ENCODE measurements at places on chromosomes 5 and 9.

DNA sequence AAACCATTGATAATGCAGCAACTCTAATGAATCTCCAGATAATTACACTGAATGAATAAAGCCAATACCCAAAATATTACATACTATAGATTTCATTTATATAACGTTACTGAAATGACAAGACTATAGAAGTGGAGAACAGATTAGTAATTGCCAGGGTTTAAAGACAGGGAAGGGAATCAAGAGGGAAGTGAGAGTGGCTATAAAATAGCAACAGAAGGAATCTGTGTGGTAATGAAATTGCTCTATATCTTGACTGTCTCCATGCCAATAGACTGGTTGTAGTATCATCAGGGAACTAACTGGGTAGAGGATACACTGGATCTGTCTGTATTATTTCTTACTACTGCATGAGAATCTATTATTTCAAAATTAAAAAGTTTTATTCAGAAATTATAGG lies 396.5 kb upstream of the RPS23 start:
- no peak for DNase-seq

DNA sequence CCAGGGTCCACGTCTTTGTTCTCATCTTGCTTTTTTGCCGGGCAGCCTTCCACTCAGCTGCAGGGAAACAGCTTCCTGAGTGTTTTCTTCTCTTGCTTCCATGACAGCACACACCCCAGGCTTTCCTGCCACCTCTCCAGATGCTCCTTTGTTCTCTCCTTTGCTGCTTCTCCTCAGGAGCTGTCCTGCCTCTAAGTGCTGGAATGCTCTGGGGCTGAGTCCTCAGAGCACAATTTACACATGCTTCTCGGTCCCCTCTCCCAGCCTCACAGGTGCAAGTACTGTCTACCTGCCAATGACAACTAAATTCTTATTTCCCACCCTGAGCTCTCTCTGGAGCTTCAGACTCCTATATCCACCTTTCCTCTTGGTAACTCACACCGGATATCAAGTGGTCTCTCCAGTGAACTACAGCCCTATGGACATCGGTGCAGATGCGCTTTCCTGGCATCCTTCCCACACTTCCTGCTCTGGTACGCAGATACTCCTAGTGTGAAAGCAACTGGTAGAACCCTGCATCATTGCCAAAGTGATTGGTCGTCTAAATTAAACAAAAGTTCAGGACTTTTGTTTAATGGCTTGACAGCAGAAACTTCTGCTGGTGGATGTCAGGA lies 13.4 kb upstream of the ACSL6 start:
- no peak for DNase-seq

- no peak for DNase-seq
Observed at GRCh38 chr5:38807570-38808483, 38.0 kb upstream of the OSMR start.

GRCh38 chr5:180820788-180821321 lies 18.2 kb upstream of the MGAT1 start:
- DNase-seq = no peak

GRCh38 chr9:14434158-14434504 lies 120.2 kb upstream of the NFIB start:
- no peak for DNase-seq

GRCh38 chr5:158170534-158170933 lies 311.6 kb upstream of the CLINT1 start:
- DNase-seq = no peak

DNA sequence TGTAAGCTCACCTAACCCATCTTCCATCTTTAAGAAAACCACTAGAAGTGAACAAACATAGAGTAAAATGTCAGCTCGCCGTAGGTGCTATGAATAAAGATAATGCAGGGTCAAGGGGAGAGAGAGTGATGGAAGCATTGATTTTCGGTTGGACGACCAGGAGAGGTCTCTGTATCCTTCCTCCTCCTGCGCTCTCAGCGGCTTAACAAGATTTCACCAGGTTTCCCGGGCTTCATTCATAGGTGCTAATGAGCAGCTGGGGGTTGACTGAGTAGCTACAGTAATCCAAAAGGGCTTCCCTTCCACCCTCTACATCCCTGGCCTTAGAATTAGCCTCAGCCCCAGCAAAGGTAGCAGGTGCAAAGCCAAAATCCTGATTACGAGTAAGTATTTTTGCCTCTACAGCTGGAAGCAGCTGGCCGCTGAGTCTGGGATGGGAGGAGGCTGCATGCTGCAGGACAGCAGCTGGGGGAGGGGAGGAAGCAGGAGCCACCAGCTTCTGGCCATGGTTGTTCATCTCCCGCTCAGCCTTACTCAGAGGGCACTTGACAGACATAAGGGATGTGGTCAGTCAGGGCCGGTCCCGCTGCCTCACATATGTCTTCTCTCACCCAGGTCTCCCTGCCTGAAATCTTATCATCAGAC lies 112.0 kb upstream of the IL12B start:
- DNase-seq = no peak

DNA sequence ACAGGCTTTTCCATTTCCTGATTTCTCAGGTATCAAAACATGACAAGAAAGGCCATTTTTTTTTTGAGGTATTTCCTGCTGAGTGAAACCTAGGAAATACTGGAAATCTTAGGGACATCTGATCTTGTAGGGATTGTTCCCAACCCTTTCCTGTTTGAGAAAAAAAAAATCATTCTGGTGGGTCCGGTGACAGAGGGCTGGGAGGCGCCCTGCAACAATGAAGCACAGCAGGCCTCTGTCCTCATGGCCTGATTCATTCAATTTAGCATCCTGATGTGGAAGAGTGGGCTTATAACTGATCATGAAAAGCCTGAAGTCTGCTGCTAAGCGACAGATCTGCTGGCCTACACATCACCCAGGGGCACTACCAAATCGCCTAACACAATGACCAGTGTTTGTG lies 3.0 kb upstream of the C9orf153 start:
- DNase-seq = no peak

DNA sequence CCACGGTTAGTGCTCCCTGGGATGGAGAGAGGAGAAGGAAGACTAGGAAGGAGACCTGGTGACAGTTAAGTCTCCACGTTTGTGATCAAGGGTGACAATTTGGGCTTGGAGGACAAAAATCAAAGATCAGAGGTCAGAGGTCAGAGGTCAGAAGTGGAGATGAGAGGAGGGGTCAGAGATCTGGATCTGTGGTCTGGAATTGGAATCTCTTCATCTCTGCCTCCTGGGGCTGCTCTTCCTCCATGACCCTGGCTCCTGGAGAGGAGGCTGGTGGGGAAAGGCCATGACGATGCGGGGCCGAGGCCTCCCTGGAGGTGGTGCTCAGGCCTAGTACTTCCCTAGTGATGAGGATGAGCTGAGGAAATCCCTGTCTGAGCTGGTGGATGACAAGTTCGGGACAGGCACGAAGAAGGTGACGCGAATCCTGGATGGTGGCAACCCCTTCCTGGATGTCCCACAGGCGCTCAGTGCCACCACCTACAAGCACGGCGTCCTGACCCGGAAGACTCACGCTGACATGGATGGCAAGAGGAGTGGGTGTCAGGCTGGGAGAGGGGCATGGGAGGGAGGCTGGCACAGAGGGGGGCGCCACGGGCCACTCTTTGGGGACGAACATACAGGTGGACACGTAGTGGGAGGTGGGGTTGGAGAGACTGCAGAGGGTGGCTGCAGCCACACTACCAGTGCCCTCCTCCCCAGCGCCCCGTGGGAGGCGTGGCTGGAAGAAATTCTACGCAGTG lies 41.0 kb downstream of the PSD2 start:
- DNase-seq = no peak

- no peak for DNase-seq
Observed at GRCh38 chr5:59772757-59773156, 120.8 kb downstream of the PDE4D start.

DNA sequence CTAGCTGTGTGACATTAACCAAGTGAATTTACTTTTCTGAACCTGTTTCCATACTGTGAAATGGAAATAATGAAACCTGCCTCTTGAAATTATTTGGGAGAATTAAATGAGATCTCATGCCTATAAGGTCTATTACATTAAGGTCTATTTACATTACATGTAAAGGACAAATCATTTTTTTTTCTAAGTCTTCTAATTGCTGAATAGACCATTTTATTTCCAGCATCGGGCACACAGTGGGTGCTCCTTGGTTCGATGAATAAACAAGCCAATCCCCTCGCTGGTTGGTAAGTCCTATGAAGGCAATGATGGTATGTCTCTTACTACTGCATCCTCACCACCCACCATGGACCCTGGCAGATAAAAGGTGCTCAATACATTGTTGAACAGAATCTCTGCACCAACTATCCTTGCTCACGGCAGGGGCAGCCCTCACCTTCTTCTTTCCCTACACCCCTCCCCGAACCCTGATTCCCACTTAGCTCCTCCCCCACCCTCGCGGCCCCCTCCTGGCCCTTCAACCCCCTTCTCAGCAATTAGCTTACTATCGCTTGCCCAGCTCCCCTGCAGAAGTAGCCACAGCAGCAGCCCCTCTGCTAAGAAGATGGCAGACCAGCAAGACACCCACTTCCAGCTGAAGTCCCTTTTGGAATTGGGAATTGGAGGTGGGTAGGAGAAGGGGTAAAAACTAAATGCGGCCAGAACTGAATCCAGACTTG lies 3.0 kb downstream of the PCDH1 start:
- no peak for DNase-seq

DNA sequence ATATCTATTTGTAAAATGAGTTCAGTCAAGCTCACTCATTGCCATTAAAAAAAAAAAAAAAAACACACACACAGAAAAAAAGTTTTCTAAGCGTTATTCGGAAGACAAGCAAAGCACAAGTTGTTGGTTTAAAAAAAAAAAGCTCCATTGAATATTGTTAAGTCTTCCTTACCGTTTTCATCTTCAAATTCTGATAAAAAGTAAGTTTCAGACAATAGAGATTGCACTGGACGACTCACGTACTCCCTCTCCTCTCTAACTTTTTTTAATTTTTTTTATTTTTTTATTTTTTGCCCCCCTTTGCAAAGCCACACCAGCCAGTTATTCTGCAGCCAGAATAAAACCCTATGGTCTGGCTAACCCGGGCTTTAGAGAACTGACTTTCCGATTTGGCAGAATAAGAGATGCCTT lies 544 bp downstream of the ADAMTS6 start:
- DNase-seq = no peak

DNA sequence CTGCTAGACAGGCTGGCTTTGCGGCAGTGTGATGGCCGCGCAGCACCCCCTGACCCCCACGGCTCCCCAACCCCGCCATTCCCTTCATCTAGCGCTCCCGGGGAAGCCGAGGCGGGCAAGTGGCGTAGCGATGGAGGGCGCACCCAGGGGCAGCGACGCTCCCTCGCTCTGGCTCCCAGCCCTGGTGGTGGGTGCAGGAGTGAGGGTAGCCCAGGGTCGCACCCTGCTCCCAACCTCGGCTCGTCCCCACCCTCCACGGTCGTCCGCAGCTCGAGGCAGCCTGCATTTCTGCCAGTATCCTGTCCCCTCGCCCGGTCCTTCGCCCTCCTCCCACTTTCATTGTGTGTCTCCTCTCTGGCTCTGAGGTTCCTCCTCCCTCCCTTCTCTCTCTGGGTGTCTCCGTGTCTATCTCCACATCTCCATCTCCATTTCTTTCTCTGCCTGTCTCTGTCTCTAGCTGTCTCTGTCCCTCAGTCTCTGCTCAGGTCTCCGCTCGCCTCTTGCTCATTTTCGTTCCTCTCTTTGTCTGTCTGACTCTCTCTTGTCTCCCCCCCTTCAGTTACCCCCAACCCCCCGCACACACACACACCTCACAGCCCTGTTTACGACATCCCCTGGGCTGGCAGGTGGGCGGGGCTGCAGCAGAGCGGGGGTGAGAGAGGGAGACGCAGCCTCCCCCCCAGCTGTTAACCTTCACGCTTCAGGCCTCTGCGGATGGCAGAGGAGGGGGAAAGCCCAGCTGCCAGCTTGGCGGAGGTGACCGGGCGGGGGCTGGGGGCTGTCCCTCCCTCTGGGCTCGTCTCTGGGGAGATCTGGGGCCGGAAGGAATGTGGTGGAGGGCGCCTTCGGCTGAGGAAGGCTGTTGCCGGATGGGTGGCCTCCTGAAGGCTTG lies 48.7 kb upstream of the PSD2 start:
- no peak for DNase-seq

DNA sequence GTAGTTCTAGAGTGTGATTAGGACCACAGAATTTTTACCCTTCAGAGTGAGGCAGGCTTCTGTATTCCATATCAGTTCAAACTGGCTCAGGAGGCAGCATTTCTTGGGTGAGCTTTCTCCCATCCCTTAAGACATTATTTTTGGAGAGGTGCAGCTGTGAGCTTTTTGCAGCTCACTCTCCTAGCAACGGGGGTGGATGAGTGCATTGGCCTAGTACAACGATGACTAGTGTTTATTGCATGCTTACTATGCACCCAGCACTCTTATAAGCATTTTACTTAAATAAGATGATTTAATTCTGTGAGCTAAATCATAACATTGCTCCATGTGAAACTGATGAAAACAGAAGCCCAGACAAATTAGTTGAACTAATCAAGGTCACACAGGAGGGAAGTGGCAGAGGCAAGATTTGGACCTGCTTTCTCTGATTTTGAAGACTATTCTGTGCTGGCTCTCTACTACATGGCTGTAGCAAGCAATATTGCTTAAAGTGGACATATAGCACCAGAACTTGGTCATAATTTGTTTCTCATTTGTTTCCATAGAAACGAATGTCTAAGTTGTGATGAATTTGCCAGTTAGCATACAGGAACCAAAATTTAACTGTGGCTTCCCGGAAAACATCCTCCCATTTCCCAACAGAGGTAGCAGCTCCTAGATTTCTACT lies 372.1 kb upstream of the RIOK2 start:
- no peak for DNase-seq

DNA sequence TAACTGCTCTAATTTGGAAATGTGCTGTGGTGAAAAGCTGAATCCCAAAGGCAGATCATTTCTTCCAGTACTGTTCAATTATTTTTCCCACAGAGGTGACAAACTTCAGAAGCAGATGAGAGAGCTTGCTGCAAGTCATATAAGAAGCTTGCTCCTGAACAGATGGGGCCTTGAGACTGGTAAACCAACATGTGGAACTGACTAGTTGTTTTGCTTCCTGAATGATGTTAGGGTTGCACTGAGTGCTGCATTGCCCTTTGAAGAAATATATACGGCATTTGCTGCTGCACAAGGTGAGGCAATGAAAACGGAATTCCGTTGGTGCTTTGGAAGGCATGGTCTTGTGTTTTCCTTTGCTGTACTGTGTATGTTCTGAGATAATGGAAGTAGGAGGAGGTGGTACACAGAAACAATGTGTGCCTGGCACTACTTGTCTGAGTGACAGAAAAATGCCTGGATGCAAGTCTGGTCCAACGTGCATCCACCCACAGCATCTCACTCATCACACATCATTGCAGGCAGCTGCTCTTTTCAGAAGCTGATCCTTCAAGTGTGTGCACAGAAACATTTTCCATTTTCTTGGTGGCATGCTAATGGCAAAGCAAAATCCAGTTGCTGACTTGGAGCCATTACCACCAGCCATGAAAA lies 76.9 kb downstream of the ANKH start:
- DNase-seq = no peak

DNA sequence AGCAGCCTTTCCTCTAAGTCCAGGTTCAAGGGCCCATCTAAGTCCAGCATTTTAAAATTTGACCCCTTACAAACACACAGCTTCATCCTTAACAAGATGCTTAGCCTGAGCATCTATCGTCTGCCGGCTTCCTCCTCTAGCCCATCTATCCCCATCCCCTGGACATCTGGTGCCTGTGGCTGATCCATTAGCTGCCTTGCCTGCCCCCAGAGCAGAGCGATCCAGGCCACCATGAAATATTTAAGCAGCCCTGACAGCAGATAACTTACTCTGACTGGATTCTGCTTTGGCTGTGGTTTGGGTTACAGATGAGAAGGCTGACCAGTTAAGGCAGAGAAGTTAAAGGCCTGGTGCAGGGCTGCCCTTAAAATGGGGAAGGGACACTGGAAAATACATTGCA lies 30.9 kb upstream of the CPEB4 start:
- no peak for DNase-seq

- no peak for DNase-seq
Observed at GRCh38 chr5:9124838-9125237, 421.0 kb downstream of the SEMA5A start.

All from esophagus squamous epithelium (tissue), 5 donors.